ENCODE measurements at places on chromosomes 2 and 18. TPM values are rescaled to one million over a fixed set of nuclear protein-coding genes. Genes with fewer than 3 reads are reported as not detected.

Gene CRYGC
- total RNA-seq: not detected

Gene LRP2
- 0.02 TPM for total RNA-seq

Gene ORMDL1
- total RNA-seq: 55.4 TPM

GRCh38 chr18:77115192-77115953, 17.2 kb downstream of the MBP start:
- H3K27me3 ChIP-seq: no peaks in the 10 kb centered on the region
- no peak for DNase-seq
- no peak overlapping the region for H3K4me3 ChIP-seq
- no peak overlapping the region for H3K27ac ChIP-seq
- peaks cover 13% of the 10 kb centered on the region for H3K4me1 ChIP-seq

DNA sequence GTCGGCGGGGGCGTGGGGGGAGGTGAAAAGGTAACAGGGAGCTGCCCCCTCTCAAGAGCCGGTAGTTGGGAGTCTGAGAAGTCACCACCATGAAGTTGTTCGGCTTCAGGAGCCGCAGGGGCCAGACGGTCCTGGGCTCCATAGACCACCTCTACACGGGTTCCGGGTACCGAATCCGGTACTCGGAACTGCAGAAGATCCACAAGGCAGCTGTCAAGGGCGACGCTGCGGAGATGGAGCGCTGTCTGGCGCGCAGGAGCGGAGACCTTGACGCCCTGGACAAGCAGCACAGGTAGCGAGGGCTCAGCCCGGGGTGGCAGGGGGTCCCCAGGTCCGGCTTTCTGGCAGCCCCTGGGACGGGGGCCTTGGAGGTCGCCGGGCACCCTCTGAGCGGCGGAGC, 47.1 kb upstream of the ZNF519 start:
- no peak overlapping the region for H3K27ac ChIP-seq
- no peaks in the 10 kb centered on the region for H3K4me1 ChIP-seq
- no peaks in the 10 kb centered on the region for H3K36me3 ChIP-seq
- H3K27me3 ChIP-seq: no peaks in the 10 kb centered on the region

Gene CTAGE1
- not detected for total RNA-seq

DNA sequence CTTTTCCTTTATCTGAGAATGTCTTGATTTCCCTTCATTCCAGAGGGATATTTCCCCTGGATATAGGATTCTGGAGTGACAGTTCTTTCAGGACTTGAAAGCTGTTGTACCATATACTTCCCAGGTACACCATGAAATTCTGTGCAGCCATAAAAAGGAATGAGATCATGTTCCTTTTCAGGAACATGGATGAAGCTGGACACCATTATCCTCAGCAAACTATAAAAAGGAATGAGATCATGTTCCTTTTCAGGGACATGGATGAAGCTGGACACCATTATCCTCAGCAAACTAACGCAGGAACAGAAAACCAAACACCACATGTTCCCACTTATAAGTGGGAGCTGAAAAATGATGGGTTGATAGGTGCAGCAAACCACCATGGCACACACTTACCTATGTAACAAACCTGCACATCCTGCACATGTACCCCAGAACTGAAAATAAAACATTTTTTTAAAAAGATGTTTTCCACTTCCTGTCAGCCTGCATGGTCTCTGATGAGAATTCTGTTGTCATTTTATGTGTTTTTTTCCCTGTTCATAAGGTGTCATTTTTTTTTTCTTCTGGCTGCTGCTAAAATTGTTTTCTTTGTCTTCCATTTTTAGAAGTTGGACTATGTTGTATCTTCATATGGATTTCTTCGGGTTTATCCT, 133.3 kb downstream of the DNAH6 start:
- H3K27me3 ChIP-seq: no peaks in the 10 kb centered on the region
- no peaks in the 10 kb centered on the region for H3K4me1 ChIP-seq
- no peak overlapping the region for H3K4me3 ChIP-seq
- H3K36me3 ChIP-seq: no peaks in the 10 kb centered on the region
- H3K27ac ChIP-seq: no peak overlapping the region

DNA sequence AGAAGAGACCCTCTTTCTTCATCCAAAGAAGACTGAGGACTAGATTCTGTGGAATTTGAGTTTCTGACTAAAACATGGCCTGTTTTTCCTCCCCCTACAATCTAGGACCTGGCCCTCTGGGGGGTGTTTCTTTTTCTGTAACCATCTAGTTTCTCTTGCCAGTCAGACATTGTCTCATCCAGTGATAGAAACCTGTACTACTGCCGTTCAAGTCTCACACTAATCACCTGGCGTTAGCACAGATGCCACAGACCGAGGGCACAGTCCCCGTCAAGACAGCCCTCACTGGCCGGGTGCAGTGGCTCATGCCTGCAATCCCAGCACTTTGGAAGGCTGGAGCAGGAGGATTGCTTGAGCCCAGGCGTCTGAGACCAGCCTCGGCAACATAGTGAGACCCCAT, 126.9 kb upstream of the NDUFV2 start:
- no peaks in the 10 kb centered on the region for H3K36me3 ChIP-seq
- DNase-seq: no peak
- H3K27me3 ChIP-seq: no peaks in the 10 kb centered on the region
- H3K4me1 ChIP-seq: no peaks in the 10 kb centered on the region

Gene ESPNL
- total RNA-seq: 12.9 TPM

- no peaks in the 10 kb centered on the region for H3K27me3 ChIP-seq
- no peaks in the 10 kb centered on the region for H3K36me3 ChIP-seq
- no peak for DNase-seq
- no peaks in the 10 kb centered on the region for H3K4me1 ChIP-seq
- H3K27ac ChIP-seq: no peak overlapping the region
These were observed 32.1 kb upstream of the INSIG2 start for GRCh38 chr2:118056165-118056534.

- DNase-seq: no peak
- H3K27me3 ChIP-seq: no peaks in the 10 kb centered on the region
- no peaks in the 10 kb centered on the region for H3K36me3 ChIP-seq
- H3K27ac ChIP-seq: no peak overlapping the region
These were observed 776.2 kb downstream of the RNF144A start for GRCh38 chr2:7693246-7694075.

Gene RAB6D
- not detected for total RNA-seq

DNA sequence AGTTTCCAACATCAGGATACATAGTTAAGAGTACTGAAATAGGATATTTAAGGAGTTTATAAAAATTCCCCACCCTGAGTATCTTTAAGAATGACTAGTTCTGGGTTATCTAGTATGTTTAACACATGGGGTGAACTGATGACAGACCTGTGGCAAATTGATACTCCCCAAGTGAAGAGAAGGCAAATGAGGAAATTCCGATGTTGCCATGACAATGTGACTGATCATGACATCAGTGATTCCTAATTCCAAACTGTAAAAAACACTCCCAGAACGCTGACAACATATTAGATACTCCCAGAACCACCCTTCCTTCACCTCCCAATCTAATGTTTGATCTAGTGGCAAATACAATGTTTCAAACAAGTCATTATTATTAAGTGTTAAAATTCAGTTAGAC, 77.6 kb downstream of the RBMS1 start:
- no peak overlapping the region for H3K4me3 ChIP-seq
- no peaks in the 10 kb centered on the region for H3K36me3 ChIP-seq
- DNase-seq: no peak
- H3K4me1 ChIP-seq: peaks cover 6% of the 10 kb centered on the region
- no peak overlapping the region for H3K27ac ChIP-seq

DNA sequence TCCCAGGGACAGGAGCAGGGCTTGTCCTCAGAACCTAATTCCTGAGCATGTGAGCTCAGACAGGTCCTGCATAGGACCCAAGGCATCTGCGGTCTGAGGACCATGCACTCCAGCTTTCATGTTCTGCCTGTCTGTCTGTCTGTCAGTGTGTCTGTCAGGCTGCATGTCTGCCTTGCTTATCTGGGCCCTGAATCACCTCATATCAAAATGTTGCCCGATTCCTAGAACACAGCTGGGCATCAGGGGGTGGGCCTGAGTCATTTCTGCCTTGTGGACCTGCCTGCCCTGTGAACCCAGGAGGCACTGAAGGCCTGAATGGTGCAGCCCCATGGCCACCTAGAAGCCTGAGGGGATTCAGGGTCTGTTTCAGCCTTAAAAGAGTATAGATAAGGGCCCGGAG, 22.1 kb downstream of the INHBB start:
- no peak overlapping the region for H3K4me3 ChIP-seq
- no peaks in the 10 kb centered on the region for H3K4me1 ChIP-seq
- H3K36me3 ChIP-seq: no peaks in the 10 kb centered on the region

- no peaks in the 10 kb centered on the region for H3K36me3 ChIP-seq
- H3K4me3 ChIP-seq: no peak overlapping the region
- no peak for DNase-seq
- H3K4me1 ChIP-seq: no peaks in the 10 kb centered on the region
- H3K27ac ChIP-seq: no peak overlapping the region
These were observed 116.6 kb downstream of the PRPF40A start for GRCh38 chr2:152600697-152601096.

- no peaks in the 10 kb centered on the region for H3K36me3 ChIP-seq
- no peak overlapping the region for H3K4me3 ChIP-seq
- DNase-seq: no peak
- H3K27ac ChIP-seq: no peak overlapping the region
- H3K4me1 ChIP-seq: no peaks in the 10 kb centered on the region
These were observed 39.8 kb upstream of the SMIM21 start for GRCh38 chr18:75467281-75467795.

Gene UGT1A4
- not detected for total RNA-seq

GRCh38 chr2:105327690-105328089, 1.8 kb downstream of the TGFBRAP1 start:
- DNase-seq: no peak
- peaks cover 4% of the 10 kb centered on the region for H3K4me1 ChIP-seq
- no peaks in the 10 kb centered on the region for H3K36me3 ChIP-seq

- H3K27me3 ChIP-seq: no peaks in the 10 kb centered on the region
- H3K4me3 ChIP-seq: no peak within 1 kb of the TSS
- no peak for DNase-seq
- H3K4me1 ChIP-seq: peaks cover 13% of the 10 kb centered on the region
These were observed at the start of gene DQX1 for GRCh38 chr2:74525717-74526648. Gene DQX1, minus strand, starts transcription at chr2:74526231. Its CDS starts 502 bp downstream, at chr2:74525729.

DNA sequence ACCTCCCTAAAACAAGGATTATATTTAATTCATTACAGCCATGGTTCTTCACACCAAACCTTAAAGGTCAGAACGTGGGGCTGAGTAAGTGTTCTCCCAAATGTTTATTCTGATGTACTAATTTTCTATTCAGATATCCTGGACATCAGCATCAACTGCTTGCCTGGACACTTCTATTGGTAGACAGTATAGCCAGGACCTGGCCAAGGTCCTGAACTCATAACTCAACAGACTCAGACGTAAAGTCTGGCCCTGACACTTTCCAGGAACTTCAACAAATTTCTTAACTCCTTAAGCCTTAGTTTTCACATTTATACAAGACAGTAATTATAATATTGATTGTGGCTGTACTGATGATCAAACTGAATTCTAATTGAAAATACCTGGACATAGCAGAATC, 89.1 kb downstream of the AKAIN1 start:
- H3K4me3 ChIP-seq: no peak overlapping the region
- H3K27ac ChIP-seq: no peak overlapping the region
- no peak for DNase-seq
- H3K27me3 ChIP-seq: no peaks in the 10 kb centered on the region
- no peaks in the 10 kb centered on the region for H3K36me3 ChIP-seq
- H3K4me1 ChIP-seq: no peaks in the 10 kb centered on the region

GRCh38 chr2:11159574-11160170, 4.4 kb downstream of the SLC66A3 start:
- no peaks in the 10 kb centered on the region for H3K27me3 ChIP-seq
- no peak for DNase-seq
- H3K4me3 ChIP-seq: no peak overlapping the region
- H3K36me3 ChIP-seq: no peaks in the 10 kb centered on the region
- peaks cover 2% of the 10 kb centered on the region for H3K4me1 ChIP-seq
- H3K27ac ChIP-seq: no peak overlapping the region

Gene SNTG2
- total RNA-seq: 4.9 TPM

Gene SERPINB10
- total RNA-seq: not detected

Gene SMYD1
- not detected for total RNA-seq

DNA sequence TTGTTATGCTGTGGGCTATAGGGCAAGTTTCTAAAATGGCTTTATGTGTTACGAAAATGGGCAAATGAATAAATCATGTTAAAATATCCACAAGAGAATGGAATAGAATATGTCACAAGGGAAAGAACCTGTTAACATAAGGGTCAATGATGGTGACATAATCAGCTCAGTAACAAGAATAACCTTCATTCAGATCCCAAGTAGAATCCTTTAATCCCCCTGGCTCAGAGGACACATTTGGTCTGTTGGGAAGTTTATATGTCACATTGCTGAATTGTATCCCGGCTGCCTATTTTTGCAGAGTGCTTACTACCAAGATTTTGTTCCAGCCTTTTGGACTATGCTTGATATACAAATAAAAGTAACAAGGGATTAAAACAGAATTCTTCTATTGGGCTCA, 13.1 kb upstream of the LGALSL start:
- DNase-seq: no peak
- H3K27ac ChIP-seq: no peak overlapping the region
- no peak overlapping the region for H3K4me3 ChIP-seq

All from ovary (tissue), 10 donors.